Heart right ventricle (tissue), 16 donors: ENCODE measurements at places on chromosomes 7 and 10. TPM values are rescaled to one million over a fixed set of nuclear protein-coding genes. Genes with fewer than 3 reads are reported as not detected.

GRCh38 chr7:70669854-70670253 is 462.1 kb upstream of the GALNT17 start:
- DNase-seq = no peak

The DAGLB gene
- 7.3 TPM for polyA plus RNA-seq

DNA sequence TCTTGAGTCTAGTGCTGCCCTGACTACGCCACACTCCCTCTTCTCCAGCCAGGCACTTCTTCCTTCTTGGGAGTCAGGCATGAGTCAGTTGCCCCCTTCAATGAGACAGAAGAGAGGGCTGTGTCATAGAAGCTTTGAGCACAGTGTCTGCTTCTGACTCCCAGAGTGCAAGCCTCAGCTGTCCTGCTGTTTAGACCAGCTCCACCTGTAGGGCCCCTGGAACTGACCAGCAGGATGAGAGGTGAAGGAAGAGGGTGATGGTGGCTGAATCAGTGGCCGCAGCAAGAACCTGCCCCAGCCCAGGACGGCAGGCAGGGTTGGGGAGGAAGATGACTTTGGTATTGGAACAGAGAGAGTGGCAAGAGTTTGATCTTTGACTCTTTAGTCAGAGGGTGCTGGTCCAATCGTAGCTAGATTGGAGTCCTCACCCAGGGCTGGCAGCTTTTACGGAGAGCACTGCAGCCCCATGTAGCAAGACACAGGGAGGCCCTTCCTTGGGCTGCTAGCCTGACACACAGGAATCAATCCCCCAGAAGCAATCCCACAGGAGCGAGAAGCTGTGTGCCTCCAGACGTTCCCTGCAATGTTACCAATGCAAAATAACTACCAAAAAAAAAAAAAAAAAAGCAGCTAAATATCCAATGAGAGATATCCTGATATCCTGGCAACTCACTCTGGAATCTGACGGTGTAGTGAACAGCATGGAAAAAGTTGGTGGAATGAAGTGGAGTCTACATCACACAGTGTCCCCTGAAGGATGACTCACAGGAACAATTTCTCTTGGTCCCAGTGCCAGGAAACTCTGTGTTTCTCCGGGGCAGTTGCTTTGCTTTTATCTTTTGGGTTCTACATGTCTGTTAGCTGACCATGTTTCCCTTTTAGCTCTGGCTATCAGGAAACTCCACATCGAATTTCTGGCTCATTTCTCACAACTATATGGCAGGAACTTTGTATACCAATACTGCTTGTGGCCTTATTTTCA is 6.9 kb downstream of the C10orf62 start:
- no peak for DNase-seq

- no peak for DNase-seq
Measured at GRCh38 chr10:4696186-4696585, 129.8 kb upstream of the AKR1E2 start.

DNA sequence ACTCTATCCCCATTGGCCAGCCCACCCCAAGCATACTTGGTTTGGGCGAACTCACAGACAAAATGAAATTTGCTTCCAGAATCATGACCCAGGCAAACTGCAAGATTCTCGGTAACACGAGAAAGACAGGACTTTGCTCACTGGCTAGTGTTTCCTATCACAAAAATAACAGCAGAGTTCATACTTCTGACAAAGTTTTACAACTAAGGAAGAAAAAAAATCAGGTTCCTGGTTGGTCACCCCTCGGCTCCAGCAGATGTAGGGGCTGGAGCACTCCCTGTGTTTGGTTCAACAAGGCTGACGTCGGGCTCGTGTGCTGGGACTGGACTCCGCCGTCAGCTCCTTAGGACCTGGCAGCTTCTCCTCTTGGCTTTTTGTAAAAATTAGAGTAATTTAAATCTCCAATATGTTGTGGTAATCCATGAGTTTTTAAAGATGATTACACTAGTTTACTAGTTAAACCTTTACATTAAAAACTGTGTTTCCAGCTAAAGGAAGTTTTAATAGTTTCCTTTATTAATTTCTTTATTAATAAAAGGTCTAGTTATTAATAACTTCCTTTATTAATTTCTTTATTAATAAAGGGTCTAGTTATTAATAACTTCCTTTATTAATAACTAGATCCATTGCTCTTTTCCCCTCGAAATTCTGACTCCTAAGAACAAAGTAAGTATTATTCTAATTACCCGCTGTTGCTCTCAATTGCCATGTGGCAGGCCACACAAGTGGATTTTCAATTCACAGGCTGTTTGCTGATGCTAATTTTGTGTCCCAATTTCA is 115.6 kb upstream of the RNF32 start:
- DNase-seq = no peak

- no peak for DNase-seq
Measured at GRCh38 chr10:55141892-55142291, 340.9 kb upstream of the PCDH15 start.
